NCI-H1417 treated with DMSO at 0.1 percent for 48 hours (cell line): ENCODE measurements at places on chromosomes 4 and X.

DNA sequence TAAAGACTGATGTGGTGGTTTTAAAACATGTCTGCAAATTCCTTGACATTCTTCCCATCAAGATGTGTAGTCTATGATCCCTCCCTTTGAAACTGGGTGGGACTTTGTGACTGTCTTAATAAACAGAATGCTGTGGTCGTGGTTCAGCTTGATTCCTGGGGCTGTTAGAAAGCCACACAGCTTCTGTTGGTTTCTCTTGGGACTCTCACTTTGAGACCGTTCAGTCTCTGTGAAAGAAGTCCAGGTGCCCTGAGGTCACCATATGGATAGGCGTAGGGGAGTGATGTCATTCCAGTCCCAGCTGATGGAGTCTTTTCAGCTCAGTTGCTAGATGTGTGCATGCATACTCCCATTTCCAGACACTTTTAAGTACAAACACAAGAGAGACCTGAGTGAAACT, 216.6 kb downstream of the KDR start:
- DNase-seq = no peak

GRCh38 chrX:42616981-42617380, 161.0 kb downstream of the PPP1R2C start:
- no peak for DNase-seq

DNA sequence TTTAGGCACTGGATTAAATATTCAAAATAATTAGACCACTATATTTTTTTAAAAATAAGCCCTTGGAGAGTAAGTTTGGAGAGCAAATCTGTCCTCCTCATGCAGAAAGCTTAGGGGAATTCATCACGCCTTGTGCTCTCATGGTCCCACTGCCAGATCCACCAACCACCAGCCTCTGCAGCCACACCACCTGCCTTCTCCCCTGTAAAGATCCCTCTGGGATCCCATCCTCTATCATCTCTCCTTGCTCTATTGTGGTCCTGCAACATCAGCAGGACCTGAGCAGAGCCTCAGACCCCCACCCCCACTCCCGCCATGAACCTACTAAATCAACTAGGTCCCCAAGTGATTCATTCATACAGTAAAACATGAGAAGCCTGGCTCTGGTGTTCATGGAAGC, 482.6 kb upstream of the GALNT7 start:
- DNase-seq = no peak

DNA sequence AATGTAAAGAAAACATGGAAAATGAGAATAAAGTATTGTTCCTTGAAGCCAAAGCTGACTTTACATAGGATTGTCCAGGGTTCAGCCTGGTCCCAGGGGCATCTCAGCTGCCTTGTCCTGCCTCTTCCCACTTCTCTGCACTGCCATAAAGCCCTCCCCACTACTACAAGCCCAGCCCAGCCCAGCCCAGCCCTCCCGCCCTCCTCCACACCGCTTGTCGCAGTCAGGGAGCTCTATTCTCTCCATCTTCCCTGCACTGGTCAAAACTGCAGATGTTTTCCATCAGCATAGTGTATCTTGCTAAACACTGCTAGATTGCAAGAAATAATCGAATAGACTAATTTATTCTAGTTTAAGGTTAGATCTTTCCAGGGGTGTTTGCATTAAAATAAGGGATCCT, 100.3 kb downstream of the TENM3 start:
- DNase-seq = no peak

GRCh38 chr4:138087066-138087719, 155.0 kb downstream of the SLC7A11 start:
- DNase-seq = no peak

DNA sequence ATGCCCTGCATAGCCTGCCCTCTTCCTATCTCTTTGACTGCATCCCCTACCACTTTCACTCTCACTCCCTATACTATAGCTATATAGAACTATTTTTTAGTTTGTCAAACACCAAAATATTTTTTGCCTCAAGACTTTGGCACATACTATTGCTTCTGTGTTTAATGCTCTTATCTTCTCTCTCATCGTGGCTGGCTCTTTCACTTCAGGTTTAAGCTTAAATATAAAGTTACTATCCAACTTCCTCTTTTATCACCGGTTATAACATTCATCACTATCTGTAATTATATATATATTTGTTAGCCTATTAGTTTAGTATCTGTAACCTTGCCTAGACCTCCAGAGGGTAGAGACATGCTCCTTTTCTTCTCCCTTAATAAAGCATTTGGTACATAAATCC, 11.5 kb upstream of the HMGB2 start:
- no peak for DNase-seq

GRCh38 chrX:87105131-87105530, 412.5 kb upstream of the KLHL4 start:
- DNase-seq = no peak

- DNase-seq = no peak
Measured at GRCh38 chr4:129384974-129385373, 289.0 kb downstream of the C4orf33 start.
